ENCODE measurements at places on chromosomes 7 and 10. TPM values are rescaled to one million over a fixed set of nuclear protein-coding genes. Genes with fewer than 3 reads are reported as not detected.

GRCh38 chr7:76151932-76152331 lies 49.8 kb upstream of the SRRM3 start:
- no peak overlapping the region for H3K4me3 ChIP-seq
- no peak overlapping the region for H3K27ac ChIP-seq
- DNase-seq = no peak
- no peaks in the 10 kb centered on the region for H3K4me1 ChIP-seq
- H3K27me3 ChIP-seq = no peaks in the 10 kb centered on the region

Gene PSD
- total RNA-seq = not detected

Gene SPDYE6
- total RNA-seq = not detected

Gene LRRTM3
- not detected for total RNA-seq

Gene GLCCI1
- 0.21 TPM for total RNA-seq

DNA sequence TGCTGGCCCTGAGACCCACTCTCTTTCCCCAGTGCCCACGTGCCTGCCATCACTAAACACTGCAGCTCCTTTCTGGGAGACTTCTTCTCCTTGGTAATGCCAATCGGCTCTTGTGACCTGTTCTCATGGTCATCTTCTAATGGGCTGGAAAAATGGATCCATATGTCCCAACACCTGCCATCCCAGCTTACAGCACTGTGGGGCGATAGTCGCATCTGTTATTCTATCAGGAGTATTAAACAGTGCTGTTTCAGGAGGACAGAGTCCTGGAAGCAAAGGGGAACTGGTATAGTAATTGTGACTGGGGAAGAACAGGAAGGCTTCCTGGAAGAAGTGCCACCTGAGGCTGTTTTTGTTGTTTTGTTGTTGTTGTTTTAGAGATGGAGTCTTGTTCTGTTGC lies 411.2 kb downstream of the GLRX3 start:
- H3K36me3 ChIP-seq = no peaks in the 10 kb centered on the region
- H3K4me1 ChIP-seq = no peaks in the 10 kb centered on the region
- no peak overlapping the region for H3K27ac ChIP-seq
- H3K4me3 ChIP-seq = no peak overlapping the region

Data from ascending aorta (tissue), 2 donors.